Suprapubic skin (tissue), 4 donors: ENCODE measurements at places on chromosomes 2 and 18.

GRCh38 chr2:1632510-1632909, 111.8 kb downstream of the PXDN start:
- no peak overlapping the region for H3K27ac ChIP-seq
- H3K4me1 ChIP-seq = peaks cover 11% of the 10 kb centered on the region
- H3K27me3 ChIP-seq = no peaks in the 10 kb centered on the region
- no peak for DNase-seq
- H3K4me3 ChIP-seq = no peak overlapping the region

- H3K4me3 ChIP-seq = no peak overlapping the region
- H3K27ac ChIP-seq = no peak overlapping the region
- DNase-seq = no peak
- H3K36me3 ChIP-seq = no peaks in the 10 kb centered on the region
These were observed 115.8 kb upstream of the SETBP1 start for GRCh38 chr18:44564922-44565321.

DNA sequence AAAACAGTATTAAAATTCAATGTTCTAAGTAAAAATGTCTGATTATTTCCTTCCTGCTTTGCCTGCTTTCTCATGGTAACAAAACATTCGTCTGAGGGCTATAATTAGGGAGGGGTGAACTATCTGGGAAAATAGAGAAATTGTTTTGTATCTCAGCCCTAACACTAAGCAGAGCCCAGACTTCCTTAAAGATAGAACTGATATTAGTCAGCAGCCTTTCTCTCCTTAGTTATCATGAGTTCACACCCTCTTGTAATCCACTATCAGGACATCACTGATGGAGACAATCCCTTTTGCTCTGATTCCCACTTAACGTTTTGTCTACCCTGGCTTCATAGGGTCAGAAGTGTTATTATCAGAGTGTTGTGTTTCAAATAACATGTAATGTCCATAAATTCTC, 701.1 kb upstream of the ZEB2 start:
- H3K27ac ChIP-seq = no peak overlapping the region
- no peaks in the 10 kb centered on the region for H3K36me3 ChIP-seq
- H3K4me3 ChIP-seq = no peak overlapping the region
- no peaks in the 10 kb centered on the region for H3K4me1 ChIP-seq
- H3K27me3 ChIP-seq = no peaks in the 10 kb centered on the region

DNA sequence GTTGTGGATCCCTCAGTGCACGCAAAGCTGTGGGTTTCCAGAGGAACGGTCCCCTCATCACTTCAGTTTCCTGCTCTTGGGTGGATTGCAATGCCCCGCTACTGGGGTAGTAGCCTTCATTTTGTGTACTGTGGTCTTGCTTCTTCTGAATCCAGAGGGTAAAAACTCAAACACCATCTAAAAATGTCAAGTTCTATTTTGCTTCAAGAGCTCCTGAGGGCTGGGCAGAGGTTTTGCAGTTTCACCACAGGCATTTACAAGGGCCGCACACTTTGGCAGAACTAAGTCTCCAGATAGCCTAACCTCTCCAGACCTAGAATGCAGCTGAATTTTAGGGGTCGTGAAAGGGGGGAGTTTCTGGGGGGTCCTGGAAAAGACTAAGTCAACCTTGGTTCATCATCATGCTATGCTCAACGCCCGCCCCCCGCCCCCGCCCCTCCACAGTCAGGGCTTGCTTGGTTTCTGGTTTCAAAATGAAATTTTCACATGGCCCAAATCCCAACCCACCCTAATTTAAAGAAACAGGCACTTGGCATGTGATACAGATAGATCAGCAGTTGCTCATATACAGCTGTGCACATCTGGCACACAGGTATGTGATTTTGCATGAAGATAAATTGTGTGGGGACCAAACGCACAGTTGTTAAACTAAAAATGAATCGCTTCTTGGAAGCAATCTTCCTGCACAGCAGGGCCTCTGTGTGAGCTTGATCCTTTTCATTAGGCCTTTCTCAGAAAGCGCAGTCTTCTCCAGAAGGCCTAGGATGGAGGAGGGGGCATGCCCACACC, 329.6 kb downstream of the OSR1 start:
- no peak overlapping the region for H3K4me3 ChIP-seq
- no peaks in the 10 kb centered on the region for H3K4me1 ChIP-seq
- no peak for DNase-seq
- H3K27ac ChIP-seq = no peak overlapping the region
- no peaks in the 10 kb centered on the region for H3K27me3 ChIP-seq
- H3K36me3 ChIP-seq = no peaks in the 10 kb centered on the region

DNA sequence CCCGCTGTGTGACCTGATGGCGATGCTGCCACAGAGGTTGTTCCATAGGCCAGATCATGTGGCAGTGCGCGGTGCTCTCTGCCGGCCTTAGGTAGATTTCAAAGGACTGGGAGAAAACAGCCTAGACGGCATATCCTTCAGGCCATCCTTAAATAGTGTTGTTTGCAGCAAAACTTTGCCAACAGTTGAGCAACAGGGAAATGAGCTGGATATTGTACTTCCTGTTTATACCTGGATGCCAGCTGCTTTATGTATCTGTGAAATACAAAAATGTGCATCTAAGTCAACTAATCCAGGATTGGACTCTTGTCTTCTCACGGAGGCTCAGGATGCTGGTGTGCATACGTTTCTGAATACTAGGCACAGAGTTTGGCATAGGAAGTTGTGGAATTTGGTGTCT, 107.1 kb downstream of the EML6 start:
- H3K4me1 ChIP-seq = no peaks in the 10 kb centered on the region
- no peaks in the 10 kb centered on the region for H3K36me3 ChIP-seq
- no peaks in the 10 kb centered on the region for H3K27me3 ChIP-seq
- no peak for DNase-seq
- no peak overlapping the region for H3K4me3 ChIP-seq

DNA sequence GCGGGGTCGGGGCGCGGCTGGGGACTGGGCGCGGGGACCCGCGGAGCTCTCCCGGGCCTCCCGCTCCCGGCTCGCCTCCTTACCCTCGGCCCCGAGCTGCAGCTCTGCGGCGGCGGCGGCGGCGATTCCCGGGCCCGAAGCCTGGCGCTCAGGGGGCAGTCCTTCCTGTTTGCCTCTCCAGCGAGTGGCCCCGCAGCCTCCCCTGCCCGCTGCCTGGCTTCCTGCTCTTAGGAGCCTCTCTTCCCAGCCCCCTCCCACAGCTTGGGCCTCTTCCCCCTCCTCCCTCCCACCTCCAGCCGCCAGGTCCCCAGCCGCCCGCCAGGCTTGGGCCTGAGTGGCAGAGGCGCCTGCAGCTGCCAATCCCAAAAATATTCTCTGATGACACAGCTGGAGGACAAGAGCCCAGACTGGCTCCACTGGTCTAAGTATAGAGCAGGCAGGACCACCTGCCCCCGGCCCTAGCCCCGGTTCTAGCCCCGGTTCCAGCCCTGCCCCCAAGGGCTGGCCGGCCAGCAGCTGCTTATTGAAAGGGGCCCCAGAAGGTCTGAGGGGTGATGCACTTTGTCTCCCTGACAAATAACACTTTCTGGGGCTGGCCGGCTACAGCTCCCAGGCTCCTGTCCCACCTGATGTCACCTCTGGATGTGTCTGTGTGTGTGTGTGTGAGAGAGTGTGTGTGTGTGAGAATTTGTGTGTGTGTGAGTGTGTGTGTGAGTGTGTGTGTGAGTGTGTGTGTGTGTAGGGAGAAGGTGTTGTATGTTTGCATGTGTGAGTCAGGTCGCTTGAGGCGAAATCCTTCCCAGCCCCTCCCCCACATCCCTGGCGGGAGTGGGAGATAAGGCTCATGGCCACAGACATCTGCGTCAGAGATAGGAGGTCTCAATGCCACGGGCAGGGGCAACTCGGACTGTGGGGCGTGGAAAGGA, at the start of gene OBSL1:
Gene OBSL1, minus strand, starts transcription at position 229 of the 926 bp plus-strand sequence. CDS start 307 bp downstream, outside the sequence.
- peaks cover 20% of the 10 kb centered on the region for H3K4me1 ChIP-seq
- peaks cover 9% of the 10 kb centered on the region for H3K27me3 ChIP-seq
- H3K36me3 ChIP-seq = peaks cover 15% of the 10 kb centered on the region
- H3K4me3 ChIP-seq = peak within 1 kb of the TSS; percentile 93
- peak within 1 kb of the TSS; percentile 86 for H3K27ac ChIP-seq

DNA sequence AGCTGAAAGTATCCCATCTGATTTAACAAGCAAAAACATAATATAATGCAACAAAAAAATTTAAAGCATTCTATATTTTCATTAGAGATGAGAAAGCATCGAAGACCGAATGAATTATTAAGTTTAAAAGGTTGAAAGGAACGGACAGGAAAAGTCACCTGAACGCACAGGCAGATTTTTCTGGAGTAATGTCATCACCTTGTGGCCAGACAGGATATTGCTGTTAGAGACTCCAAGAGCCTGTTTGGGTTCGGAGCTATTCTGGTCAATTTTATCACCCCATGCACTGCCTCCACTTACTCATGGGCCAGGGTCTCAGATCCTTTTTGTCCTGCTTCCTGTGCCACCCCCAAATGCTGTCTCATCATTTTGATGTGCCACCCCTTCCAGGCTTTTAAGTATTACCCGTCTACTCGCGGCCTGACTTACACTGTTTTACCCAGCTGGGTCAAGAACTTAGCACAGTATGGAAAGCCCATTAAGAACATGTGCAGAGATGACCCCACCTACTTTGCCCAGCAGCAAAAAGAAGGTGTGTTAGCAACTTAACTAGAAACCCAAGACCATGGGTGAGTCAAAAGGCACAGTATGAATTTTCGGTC, 27.3 kb downstream of the GKN2 start:
- H3K4me3 ChIP-seq = no peak overlapping the region
- DNase-seq = no peak
- H3K36me3 ChIP-seq = no peaks in the 10 kb centered on the region
- H3K4me1 ChIP-seq = no peaks in the 10 kb centered on the region
- H3K27me3 ChIP-seq = no peaks in the 10 kb centered on the region
- H3K27ac ChIP-seq = no peak overlapping the region
